ENCODE measurements at places on chromosomes 12 and 14. TPM values are rescaled to one million over a fixed set of nuclear protein-coding genes. Genes with fewer than 3 reads are reported as not detected.
A peak's percentile ranks its signal among the peaks of the same experiment; 100 is the strongest.

The FAM222A gene
- total RNA-seq, result 9.7 TPM

The CD163 gene
- total RNA-seq, result 0.14 TPM

The CEBPE gene
- 0.13 TPM for total RNA-seq

The SOAT2 gene
- total RNA-seq, result not detected

The OLR1 gene
- not detected for total RNA-seq

The TCL1B gene
- 0.23 TPM for total RNA-seq

The CCDC177 gene
- total RNA-seq, result 1.1 TPM

The CPNE6 gene
- total RNA-seq, result 2.5 TPM

DNA sequence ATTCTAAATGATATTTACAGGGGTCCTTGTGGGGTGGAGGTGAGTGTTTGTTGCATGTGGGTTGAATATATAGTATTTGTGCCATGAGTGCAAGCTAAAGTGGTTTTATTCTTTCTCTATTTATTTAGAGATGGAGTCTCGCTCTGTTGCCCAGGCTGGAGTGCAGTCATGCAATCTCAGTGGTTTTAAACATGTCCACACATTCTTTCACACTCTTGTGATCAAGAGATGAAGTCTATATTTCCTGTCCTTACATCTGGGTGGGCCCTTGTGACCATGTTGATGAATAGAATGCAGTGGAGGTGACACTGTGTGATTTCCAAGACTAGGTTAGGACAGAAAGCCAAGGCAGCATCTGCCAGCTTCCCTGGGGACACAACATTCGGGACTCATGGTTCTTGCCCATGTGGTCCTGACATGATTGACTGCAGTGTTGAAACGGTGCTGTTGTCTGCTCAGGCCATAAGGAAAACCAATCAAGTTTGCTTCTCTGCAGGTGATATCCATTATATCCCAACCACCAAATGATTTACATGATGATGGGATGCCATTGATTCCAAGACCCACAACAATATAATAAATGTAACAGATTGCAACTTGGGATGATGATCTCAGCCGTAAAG, 172.6 kb downstream of the SUDS3 start:
- no peak for ATAC-seq

GRCh38 chr14:89493406-89493805, 76.4 kb upstream of the FOXN3 start:
- no peak for ATAC-seq

DNA sequence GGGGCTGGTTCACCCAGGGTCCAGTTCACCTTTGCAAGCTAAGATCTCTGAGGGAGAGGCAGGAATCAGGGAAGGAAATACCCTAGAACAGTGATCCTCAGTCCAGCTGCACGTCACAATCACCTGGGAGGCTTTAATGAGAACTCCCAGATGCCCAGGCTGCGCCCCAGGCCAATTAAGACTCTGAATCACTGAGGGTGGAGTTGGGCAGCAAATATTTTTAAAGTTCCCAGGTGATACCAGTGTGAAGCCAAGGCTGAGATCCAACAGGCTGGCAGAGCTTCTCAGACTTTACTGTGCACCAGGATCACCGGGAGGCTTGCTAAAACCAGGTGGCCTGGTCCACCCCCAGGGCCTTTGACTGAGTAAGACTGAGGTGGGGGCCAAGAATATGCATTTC, 23.8 kb downstream of the MYL2 start:
- ATAC-seq, result no peak

DNA sequence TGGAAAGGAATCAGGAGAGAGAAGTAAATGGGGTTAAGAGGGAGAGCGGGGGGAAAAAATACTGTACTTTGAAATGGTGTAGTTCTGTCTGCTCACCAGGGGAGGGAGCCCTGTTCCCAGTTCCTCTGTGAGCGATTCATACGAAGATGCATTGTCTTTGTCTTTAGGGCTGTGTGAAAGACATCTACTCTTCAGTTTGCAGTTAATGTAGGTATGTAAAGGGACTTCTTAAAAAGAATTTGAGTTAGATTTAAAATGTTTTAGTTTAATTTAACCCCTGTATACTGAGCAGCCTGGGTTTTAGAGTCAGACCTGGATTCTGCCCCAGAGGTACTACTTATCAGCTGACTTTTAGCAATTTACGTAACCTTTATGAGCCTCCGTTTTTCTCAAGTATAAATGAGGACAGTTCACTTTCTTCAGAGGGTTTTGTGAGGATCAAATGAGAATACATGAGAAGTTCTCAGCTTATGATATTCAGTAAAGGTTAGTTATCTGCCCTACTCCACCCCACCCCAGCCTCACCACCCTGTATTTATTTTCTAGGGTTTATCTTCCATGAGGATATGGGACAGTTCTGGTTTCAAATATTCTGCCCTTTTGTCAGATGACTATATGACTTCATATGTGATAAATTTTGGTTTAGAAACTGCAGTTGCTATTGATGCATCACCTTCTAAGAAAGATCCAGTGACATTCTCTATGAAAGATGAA, 82.5 kb upstream of the EVL start:
- ATAC-seq, result peak; percentile 69

DNA sequence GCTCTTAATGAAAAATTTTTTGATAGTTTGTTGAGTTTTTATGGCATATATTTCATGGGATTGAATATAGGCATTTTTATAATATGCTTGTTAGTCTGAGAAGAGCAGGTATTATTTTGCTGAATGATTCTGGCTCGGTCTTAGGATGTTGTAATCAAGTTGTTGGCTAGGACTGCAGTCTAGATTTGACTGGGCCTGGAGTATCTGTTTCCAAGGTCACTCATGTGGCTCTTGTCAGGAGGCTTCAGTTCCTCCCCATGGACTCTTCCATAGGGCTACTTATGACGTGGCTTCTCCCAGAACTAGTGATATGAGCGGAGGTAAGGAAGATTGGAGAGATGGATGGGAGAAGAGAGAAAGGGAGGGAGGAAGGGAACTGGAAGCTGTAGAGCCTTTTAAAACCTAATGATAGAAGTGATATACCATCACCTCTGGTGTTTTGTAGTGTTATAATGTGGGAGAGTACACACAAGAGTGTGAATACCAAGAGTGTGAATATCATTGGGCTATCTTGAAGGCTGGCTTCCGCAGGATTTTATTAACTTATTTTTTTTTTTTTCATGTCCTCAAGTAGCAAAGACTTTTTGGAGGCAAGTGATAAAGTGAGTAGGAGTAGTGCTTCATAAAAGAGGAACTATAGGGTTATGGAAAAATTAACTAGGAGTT, 4.4 kb downstream of the MNAT1 start:
- no peak for ATAC-seq

DNA sequence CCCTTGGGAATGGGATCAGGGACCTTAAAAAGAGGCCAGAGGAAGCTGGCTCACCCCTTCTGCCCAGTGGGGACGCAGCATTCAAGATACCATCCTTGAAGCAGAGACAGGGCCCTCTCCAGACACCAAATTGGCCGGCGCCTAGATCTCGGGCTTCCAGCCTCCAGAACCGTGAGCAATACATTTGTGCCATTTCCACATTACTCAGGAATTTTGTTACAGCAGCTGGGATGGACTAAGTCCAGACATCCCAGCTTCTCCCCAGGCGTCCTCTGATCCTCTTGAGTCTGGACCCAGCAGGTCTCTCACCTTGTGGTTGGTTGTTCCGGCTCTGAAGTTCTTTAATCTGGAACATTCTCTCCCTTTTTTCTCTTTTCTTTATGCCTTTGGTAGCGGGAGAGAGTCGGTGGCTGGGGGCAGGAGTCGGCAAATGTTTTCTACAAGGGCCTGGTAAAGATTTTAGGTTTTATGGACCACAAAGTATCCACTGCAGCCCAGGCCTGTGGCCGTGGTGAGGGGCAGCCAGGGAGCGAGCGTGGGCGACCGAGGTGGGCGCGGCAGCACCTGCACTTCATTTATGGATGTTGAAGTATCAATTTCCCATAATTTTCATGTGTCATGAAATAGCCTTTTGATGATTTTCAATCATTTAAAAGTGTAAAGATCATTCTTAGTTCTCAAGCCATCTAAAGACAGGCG, 4.8 kb downstream of the CEP170B start:
- no peak for ATAC-seq

DNA sequence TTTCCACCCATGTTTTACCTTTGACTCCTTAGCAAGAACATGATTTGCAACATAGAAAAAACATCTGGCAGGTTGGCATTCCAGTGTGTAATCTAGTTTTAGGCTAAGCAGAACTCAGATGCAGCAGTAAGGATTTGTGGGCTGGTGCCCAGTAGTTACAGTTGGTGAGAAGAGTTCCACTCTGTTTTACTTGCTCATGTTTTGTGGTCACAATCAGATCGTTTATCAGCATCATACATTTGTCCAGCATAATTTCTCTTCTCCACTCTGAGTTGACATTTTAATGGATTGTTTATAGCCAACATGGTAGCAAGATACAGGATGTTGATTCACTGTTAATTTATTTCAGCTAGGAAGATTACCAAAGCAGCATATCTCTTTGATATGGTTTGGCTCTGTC, 120.0 kb downstream of the PDE6H start:
- ATAC-seq, result no peak

DNA sequence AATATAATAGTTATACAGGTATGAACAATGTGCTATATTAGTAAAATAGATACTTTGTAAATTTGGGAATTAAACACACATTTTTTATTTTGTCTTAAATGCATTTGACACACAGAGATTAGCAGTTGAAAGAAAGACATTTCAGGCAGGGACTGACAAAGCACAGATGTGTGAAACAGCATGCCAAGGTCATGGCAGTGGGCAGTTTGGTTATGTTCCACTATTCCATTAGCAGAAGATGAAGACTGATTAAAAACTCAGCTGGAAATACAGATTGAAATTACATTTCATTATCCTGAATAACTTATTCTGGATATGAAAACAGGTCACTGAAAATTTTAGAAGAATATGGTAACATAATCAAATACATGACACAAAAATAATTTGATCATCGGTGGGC, 669.8 kb upstream of the LRFN5 start:
- ATAC-seq, result no peak

DNA sequence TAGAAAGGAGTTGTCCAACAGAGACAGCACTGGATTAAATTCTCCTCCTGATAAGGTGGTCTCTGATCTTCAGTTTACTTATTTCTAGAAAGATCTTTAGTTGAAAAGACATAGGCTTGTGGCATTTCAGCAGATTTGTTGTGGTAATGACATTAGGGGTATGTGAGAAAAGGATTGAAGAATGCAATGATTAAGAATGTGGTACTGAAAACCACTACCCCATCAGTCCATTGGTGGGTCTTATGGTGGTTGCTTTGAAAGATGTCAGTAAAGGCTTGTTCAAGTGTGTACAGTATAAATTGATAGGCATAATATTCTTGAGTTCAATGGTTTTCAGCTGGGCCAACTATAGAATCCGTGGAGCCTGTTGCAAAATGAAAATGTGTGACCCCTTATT, 10.8 kb downstream of the PPFIBP1 start:
- ATAC-seq, result no peak

DNA sequence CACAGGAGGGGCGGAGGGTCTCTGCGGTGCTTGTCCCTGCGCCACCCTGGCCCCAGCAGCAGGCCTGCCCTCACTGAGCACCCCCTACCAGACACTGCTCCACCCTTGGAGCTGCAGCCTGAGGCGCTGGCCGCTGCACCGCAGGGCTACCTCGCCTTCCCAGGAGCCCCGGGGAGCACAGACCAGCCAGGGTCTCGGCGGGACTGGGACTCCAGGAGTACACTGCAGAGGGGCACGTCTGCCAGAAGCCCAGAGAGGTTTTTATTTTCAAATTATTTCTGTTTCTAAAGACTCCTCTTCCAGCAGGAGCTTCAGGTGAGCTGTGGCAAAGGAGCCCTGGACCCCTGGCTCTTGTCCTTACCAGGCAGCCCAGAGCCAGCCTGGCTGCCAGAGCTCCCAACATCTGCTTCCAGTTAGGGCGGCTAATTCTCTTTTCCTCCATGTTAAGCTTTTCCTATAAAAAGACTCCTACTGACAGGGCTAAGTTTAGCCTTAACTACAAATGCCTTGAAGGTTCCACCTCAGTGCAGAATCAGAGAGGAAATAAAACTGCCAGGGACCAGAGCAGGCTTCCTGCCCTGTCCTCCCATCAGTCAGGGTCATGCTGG, 26.4 kb downstream of the DEGS2 start:
- no peak for ATAC-seq

GRCh38 chr14:68823434-68824206, 30.8 kb upstream of the ZFP36L1 start:
- no peak for ATAC-seq

GRCh38 chr12:132392389-132393244, 63.2 kb upstream of the GALNT9 start:
- no peak for ATAC-seq

DNA sequence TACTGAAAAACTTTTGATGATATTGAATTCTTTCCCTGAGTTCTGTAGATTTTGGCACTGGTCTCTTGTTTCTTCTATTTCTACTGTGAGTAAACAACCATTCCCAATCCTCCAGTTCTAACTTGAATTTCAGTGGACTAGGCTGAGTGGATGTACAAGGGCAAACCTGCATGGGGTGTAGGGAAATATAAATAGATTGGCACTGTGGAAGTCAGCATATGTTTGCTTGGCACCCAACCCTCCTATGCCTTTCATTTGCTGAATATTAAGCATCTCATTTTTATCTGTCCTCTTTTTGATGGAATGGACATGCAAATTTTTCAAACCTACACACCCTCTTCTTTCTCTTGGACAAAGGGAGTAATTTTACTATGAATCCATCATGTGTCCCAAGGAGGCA, 828.3 kb downstream of the DIO2 start:
- no peak for ATAC-seq

GRCh38 chr14:28744126-28744525, 22.5 kb upstream of the FOXG1 start:
- no peak for ATAC-seq

DNA sequence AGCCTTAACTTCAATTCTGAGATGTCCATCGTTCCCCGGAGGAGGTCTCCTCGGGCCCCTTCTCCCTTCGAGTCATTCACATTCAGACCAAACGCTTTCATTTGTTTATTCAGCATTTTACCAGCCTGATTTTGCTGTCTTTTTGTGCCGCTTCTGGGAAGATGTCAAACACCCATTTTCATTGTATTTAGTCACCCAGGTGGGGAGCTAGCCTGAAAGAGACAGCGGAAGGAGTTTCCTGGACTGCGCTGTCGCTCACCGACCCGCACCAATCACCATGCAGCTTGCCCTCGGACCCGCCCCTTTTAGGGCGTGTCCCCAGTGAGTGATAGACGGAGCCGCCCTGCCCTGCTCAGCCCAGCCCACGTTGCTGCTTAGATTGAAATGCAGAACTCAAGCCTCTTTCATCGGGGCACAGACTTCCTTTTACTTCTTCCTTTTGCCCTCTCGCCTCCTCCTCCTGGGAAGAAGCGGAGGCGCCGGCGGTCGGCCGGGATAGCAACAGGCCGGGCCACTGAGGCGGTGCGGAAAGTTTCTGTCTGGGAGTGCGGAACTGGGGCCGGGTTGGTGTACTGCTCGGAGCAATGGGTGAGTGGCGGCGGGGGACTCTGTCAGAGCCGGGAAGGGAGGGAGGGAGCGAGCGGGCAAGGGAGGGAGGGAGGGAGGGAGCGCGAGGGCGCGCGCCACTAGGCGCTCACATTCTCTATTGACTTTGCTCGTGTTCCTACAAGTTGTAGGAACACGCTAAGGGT, at the start of gene PAX9:
Gene PAX9, plus strand, starts transcription at position 355 of the 752 bp plus-strand sequence. Its CDS starts 230 bp downstream, at position 585.
- ATAC-seq, result peak; percentile 88

DNA sequence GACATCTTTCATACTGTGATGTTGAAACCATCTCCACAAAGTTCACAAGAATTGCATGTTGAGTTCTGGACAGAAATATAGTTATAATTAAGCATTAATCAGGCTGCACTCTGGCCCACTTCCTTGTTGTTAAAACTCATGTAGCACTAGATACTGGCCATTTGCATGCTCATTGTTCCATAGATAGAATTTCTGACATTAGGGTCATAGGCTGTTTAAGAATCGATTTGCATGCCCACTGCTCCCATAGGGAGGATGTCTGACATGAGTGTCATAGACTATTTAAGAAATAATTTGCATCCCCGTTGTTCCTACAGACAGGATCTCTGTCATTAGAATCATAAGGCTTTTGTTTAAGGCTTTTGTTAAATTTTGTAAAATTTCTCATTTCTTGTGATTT, 50.2 kb downstream of the MYF5 start:
- ATAC-seq, result no peak
